Stimulated activated CD4-positive, alpha-beta T cell treated with anti-CD3 and anti-CD28 coated beads, Interleukin-12 subunit alpha, Interleukin-12 subunit beta, amount 100 ng/mL, for 4 hours (primary cell): ENCODE measurements at places on chromosomes 6 and 20.

- DNase-seq, result no peak
Observed at GRCh38 chr20:17613328-17614175, 43.7 kb downstream of the DSTN start.

- DNase-seq, result peak; percentile 32
Observed at GRCh38 chr6:5135788-5136376, 50.7 kb downstream of the PPP1R3G start.

DNA sequence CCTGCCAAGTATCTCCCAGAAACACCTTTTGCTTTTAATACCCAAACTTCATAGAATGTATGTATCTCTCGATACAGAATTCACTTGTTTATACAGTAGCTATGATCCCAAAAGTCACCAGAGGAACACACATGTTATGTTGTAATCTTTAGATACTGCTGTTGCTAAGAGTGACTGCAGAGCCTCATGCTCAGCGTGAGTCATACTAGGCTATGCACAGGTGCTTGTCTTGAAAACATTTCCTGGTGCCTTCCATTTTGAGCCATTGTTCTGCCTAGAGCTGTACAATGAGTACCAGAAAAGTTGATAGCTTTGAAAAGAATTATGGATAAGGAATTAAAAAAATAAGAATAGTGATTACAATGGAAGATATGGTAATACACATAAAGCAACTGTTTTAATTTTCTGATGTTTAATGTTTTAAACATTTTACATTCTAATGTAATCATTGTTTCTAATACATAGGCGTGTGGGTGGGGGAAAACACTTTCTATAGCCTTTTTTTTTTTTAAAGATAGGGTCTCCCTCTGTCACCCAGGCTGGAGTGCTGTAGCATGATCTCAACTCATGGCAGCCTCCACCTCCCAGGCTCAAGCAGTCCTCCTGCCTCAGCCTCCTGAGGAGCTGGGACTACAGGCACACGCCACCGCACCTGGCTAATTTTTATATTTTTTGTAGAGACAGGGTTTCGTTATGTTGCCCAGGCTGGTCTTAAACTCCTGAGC, 79.4 kb downstream of the CD24 start:
- DNase-seq, result no peak

- DNase-seq, result no peak
Observed at GRCh38 chr6:3220366-3220765, 7.1 kb downstream of the TUBB2B start.

- DNase-seq, result no peak
Observed at GRCh38 chr6:159762681-159763293, 942 bp downstream of the ACAT2 start.

GRCh38 chr6:35719404-35719829, 17.4 kb upstream of the ARMC12 start:
- DNase-seq, result no peak

DNA sequence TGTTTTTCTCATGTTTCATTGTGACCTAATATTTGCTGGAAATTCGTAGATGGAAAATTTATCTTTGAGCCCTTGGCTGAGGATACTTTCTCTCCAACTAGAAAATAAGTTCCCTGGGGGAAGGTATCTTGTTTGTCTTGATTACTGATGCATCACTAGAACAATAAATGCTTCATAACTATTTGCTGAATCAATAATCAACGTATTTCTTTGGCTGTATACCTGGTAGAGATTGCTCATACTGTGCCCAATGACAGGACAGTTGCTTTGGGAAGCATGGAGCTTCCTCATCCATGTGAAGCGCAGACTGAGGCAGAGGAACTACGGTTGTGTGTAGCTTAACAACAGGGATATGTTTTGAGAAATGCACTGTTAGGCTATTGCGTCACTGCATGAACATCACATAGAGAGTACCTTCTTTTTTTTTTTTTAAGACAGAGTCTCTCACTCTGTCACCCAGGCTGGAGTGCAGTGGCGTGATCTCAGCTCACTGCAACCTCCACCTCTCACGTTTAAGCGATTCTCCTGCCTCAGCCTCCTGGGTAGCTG, 34.2 kb upstream of the RPN2 start:
- DNase-seq, result no peak

DNA sequence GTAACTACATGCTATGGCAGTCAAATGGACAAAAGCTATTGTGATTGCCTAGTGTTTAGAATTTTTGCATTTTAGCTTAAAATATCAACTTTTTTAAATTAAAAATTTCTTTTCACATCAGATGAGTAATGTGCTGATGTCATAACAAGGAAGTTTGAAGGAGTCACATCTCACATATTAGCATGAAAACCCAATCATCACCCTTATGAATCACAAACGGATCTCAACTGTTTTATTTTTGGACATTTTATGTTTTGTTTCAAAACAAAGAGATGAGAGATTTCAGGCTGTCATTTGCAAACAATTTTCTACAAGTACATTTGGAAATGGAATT, 53.6 kb upstream of the TRERF1 start:
- no peak for DNase-seq

GRCh38 chr6:40891686-40892085, 147.3 kb downstream of the UNC5CL start:
- no peak for DNase-seq

- DNase-seq, result no peak
Observed at GRCh38 chr6:165390475-165390874, 81.1 kb upstream of the C6orf118 start.

- peak; percentile 96 for DNase-seq
Observed at GRCh38 chr6:41895300-41896233, at the start of gene USP49. TSS of gene USP49 (minus strand) at chr6:41895375. CDS start at chr6:41806983, 88,392 bp downstream.

GRCh38 chr20:52817511-52817910, 154.6 kb upstream of the TSHZ2 start:
- no peak for DNase-seq

- no peak for DNase-seq
Observed at GRCh38 chr20:51385646-51386530, 156.6 kb downstream of the NFATC2 start.

- no peak for DNase-seq
Observed at GRCh38 chr20:32609111-32609773, 24.1 kb upstream of the NOL4L start.

- no peak for DNase-seq
Observed at GRCh38 chr6:87917886-87918285, 129.8 kb upstream of the SPACA1 start.

GRCh38 chr6:14474816-14475215, 357.2 kb downstream of the CD83 start:
- DNase-seq, result no peak

GRCh38 chr20:64223526-64224067, 32.0 kb upstream of the PCMTD2 start:
- DNase-seq, result no peak

GRCh38 chr6:163085861-163086623, 328.5 kb upstream of the QKI start:
- no peak for DNase-seq

GRCh38 chr6:10479939-10480700, 41.0 kb upstream of the GCNT2 start:
- DNase-seq, result no peak

DNA sequence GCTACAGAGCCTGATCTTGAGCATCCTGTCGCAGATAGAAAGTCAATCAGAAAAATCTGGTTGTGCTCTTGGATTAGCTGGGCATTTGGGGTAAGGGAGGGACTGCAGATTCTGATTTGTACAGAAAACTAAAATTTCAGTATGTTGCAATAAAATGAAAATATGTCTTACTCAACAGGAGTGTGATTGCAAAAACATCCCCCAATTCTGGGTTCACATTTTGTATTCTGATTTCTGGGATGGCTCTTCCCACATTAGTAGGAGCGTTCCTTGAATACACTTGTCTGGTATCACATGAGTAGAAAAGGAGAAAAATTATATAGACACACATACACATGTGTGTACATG, 40.5 kb downstream of the PANK2 start:
- no peak for DNase-seq

DNA sequence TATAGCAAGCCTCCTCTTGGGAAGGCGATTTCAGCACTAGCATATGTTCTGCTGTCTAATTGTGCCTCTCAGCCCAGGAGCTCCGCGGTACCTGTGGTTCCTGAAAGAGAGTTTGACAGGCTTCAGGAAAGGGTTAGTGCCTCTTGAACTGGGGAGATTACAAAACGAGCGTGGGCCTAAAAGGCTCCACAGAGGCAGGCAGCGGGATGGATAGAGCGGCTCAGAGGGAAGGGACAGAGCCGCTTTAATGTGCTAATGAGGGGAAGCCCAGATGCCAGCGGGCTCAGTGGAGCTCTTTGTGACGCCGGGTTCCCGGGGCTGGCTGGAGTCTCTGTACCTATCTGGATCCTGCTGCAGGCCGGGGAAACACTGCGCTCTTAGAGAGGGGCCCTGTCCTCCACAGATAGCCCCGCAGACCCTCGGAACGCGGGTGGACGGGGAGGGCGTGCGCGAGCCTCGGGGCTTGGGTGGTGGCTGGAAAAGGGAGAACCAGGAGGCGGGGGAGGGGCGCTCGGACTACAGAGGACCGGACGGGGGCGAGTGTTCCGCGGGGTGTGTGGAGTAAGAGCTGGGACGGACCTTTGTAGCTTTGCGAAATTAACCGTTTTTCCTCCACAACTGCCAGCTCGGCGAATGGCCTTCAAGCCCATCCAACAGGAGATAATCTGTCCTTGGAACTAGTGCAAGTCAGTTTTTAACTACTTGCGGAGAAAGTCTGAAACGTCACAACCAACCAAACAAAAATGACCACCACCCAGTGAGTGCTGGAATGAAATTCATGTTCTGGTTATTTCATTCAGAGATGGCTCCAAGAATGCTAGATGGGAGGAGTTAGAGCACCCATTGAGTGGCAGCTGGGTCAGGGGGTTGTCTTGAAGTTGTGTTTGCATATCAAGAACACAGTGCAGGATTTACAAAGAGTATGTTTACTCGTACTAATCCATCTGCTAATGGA, 13.0 kb downstream of the SLC35F1 start:
- no peak for DNase-seq

DNA sequence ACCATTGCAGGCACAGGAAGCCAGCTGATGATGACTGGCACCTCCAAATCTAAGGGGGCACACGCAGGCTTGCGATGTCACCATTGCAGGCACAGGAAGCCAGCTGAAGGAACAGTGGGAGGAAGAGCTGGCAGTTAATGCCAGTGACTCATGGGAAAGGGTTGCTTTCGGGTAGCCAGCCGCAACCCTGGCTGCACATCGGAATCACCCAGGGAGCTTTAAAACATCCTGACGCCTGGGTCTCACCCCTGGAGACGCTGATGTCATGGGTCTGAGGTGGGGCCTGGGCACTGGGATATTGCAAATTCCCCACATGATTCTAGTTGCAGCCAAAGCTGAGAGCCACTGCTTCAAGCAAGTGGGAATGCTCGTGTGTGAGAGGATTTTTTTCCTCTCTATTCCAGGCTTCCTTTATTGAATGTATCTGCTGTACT, 16.1 kb upstream of the CCN6 start:
- no peak for DNase-seq

- peak; percentile 26 for DNase-seq
Observed at GRCh38 chr20:47502271-47503239, 868 bp downstream of the NCOA3 start.

- no peak for DNase-seq
Observed at GRCh38 chr20:64025826-64026412, 10.1 kb upstream of the C20orf204 start.

DNA sequence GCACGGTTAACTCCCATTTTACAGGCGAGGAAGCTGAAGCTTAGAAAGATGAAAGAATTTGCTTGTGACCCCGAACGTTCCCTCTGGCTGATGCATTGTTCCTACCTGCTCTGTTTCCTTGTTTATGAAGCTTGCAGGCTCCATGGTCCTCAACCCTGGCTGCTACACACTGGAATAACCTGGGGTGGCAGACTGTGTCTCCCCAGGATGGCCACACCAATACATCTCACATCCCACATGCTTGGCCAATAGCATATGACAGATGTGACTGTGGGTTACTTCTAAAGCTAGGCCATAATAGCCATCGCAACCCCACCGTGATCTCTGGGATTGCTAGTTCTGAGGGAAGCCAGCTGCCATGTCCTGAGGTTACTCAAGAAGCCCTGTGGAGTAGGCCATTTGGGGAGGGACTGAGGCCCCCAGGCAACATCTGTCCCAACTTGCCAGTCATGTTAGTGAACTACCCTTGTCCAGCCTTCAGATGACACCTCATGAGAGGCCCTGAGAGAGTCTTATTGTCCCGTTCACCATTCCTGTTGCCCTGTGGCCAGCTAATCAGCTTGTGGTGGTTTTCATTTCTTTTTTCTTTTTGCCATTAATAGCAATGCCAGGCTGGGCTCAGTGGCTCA, 6.7 kb upstream of the FAM110A start:
- no peak for DNase-seq

- no peak for DNase-seq
Observed at GRCh38 chr6:1538810-1539478, 70.8 kb upstream of the FOXC1 start.

DNA sequence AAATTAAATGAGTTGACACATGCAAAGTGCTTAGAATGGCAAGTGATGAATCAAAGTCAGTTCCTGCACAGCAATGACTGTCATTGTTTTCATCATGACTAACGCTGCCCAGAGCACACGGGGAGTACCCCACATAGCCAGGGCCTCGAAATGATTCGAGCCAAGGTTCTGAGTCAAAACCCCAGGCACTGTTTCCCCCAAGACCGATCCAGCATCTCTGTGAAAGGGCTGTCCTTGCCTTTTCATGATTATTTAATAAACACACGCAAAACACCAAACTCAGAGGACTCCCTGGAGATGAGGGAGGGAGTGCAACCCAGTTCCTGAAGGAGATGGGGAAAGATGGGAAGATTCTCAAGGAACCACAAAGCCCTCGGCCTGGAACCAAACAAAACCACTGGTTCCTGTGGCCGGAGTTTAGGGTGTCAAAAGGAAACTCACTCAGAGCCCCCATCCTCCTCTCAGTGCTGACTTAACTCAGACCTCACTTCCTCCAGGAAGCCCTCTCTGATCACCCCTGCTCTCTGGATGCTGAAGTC, 3.8 kb downstream of the PREX1 start:
- peak; percentile 43 for DNase-seq

DNA sequence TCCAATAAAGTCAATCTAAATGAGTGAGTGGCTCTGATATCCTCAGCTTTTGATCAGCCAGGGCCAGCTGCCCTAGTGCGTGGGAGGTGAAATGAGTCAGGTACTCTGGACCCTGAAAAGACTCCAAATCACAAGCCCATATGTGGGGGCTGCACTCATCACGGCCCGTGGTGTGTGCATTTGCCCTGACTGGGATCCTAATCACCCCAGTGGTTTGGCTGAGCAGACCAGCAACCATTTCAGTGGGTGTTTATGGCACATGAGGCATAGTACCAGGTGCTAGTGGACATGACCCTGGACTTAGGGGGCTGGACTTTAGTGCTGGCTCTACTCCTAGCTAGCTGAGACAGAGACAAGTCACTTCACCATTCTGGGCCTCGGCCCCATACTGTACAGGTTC, 39.4 kb downstream of the SCML4 start:
- DNase-seq, result no peak

DNA sequence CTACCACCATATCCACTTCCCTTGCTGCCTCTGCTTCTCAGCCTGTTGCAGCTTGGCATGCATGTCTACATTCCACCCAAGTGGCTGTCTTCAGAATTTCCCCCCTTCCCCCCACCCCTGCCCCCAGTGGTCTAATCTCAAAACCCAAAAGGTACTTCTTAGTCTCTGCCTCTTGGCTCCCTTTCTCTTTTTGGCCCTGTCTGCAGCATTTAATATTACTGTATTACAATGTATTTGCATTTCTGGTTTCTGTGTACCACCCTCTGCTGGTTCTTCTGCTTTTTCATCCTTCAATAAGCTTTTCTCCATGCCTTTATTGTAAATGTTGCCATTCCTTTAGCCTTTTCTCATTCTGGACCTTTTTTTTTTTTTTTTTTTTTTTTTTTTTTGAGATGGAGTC, 43.0 kb downstream of the RPRD1B start:
- no peak for DNase-seq
